Fibroblast of skin of right biceps (primary cell): ENCODE measurements at places on chromosomes 5 and 9.

DNA sequence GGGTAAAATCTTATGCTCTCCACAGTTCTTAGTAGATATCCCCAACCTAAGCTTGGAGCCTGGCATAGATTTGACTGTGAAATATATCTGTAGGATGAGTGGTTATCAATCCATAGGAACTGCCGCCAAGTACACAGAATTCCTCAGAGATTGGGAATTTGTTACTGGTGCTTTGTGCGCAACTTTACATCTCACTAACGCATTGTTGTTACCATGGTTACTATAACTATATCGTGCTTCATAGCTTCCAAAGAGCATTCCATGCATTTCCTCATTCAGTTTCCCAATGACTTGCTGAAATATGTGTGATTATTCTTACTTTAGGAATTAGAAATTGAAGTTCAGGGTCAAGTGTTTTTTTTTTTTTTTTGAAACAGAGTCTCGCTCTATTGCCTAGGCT, 9.5 kb upstream of the GGTA1 start:
- DNase-seq = peak; percentile 54

GRCh38 chr5:54720341-54720740, 202.8 kb downstream of the SNX18 start:
- DNase-seq = peak; percentile 68

DNA sequence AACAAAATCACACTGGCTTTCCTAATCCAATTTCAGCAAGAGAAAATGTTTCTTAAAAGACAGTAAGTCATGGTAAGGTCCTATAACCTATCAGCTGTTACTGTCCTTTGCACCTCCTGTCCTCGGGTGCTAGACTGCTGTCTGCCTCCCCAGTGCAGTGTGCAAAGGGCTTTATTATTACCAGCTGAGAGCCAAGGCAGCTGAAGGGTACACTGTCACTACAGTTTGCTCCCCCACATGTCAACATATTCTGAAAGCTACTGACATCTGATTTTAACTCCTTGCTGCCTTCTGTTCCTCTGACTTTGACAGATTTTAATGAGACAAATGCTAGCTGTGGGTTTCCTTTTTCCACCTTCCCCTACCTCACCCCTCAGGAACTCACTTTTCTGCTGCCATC, 389.4 kb upstream of the SLC24A2 start:
- no peak for DNase-seq

DNA sequence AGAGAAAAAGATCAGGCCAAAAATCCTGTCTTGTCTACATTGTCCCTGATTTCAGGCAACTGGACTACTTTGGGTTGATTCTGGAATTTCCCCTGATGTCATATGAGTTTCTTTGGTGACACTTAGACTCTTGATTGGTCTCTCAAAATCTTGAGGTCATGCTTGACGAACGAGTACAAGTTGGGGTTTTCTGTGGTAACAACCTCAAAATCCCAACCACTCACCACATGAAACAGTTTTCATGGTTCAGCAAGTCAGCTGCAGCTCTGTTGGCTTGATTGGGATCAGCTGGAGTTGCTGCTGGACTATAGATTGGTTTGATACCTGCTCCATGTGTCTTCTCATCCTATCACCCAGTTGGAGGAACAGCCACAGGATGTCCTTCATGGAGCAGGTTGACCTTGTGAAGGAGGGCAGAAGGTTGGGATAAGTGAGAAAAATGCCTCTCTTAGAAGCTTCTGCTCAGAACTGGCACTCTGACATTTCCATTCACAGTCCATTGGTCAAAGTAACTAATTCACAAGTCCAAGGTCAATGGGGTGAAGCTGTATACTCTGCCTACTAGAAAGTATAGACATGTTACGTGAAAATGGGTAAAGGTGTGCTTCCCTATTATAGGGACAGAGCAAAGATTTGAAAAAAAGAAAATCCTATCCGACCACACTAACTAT, 284.5 kb downstream of the SH3GL2 start:
- no peak for DNase-seq
